ENCODE measurements at places on chromosomes 12 and 14.

DNA sequence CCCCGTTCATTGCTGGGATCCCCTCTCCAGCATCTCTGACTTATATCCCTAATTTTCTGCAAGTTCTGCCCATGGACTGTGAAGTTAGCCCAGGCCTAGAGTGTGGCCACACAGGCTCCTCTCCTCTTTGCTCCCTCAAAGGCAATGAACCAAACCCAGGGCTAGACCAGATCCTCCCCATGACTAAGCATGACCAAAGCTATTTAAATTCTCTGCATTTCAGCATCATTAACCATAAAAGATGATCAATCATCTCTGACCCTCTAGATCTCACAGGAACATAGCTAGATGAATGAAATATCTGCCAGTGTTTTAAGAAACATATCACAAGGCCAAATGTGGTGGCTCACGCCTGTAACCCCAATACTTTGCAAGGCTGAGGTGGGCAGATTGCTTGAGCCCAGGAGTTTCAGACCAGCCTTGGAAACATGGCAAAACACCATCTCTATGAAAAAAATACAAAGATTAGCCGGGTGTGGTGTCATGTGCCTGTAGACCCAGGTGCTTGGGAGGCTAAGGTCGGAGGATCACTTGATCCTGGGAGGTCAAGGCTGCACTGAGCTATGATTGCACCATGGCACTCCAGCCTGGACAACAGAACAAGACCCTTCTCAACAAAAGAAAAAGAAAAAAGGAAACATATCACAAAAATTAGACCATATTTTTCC lies 2.2 kb upstream of the KRT3 start:
- no peak for DNase-seq

GRCh38 chr12:49092086-49092815 lies 2.4 kb downstream of the DHH start:
- no peak for DNase-seq

DNA sequence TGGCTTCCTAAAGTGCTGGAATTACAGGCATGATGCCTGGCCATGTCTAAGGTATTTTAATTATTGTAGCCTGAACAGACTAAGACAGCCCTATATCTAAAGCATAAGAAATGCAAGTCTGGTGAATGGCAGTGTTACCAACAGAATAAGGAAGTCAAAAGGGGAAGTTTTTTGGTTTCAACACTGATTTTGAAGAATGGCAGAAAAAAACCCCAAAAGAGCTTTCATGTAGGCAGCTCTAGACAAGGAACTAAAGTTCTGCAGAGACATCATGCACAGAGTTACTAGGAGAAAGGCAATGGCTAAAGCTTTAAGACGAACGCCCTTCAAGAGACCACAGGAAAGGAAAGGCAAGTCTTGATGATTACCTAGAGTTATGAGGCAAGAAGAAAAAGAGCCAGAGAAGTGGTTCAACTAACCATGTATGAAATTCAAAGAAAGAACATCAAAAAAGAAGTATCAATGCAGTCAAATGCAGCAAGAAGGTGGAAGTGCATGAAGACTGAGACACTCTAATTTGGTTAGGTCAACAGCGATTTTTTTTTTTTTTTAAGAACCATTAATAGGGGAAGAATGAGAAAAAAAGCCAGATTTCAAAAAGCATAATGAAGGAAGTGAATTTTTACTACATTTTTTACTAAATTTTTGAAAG lies 50.8 kb downstream of the RPS6KA5 start:
- no peak for DNase-seq

- DNase-seq, result no peak
Measured at GRCh38 chr14:36478782-36479181, 41.2 kb downstream of the NKX2-1 start.

- no peak for DNase-seq
Measured at GRCh38 chr14:96630281-96630680, 128.1 kb downstream of the PAPOLA start.
